Dermis blood vessel endothelial cell (primary cell): ENCODE measurements at places on chromosomes 2 and 18. TPM values are rescaled to one million over a fixed set of nuclear protein-coding genes. Genes with fewer than 3 reads are reported as not detected.

GRCh38 chr2:86337244-86337835, at the start of gene REEP1:
TSS of gene REEP1 (minus strand) at chr2:86337626. CDS start at chr2:86337510, 116 bp downstream.
- peak; percentile 34 for DNase-seq

- DNase-seq, result no peak
Observed at GRCh38 chr18:11972371-11973174, 8.7 kb upstream of the IMPA2 start.

- DNase-seq, result peak; percentile 97
Observed at GRCh38 chr18:58996131-58996641, 131.5 kb downstream of the ZNF532 start.

DNA sequence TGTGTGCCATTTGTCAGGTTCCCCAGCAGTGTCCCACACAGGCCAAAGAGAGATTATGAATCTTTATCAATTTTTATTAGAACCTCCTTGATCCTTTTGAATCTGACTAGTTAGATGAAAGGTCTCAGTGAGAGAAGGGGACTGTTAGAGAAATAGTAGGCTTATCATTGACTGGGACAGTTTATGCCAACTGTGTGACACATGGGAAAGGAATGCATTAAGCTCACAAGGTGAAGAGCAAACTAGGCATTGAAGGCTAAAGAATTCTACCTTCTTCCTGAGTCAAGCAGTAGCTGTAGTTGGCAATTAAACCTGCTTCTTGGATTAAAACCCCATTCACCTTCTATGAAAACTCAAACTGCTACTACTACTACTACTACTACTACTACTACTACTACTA, 389.6 kb upstream of the CDH19 start:
- DNase-seq, result no peak

GRCh38 chr18:49464718-49465598, 4.5 kb upstream of the DYM start:
- peak; percentile 58 for DNase-seq

The ANKRD23 gene
- total RNA-seq, result 1.1 and 1.5 TPM in 2 replicates
